ENCODE measurements at places on chromosomes 11 and 22.
A peak's percentile ranks its signal among the peaks of the same experiment; 100 is the strongest.

GRCh38 chr22:28887725-28888459 is 4.5 kb downstream of the ZNRF3 start:
- no peak for DNase-seq

GRCh38 chr11:77558380-77558779 is 31.4 kb upstream of the AQP11 start:
- DNase-seq: no peak

GRCh38 chr11:69576069-69576782 is 64.7 kb upstream of the CCND1 start:
- DNase-seq: no peak

- DNase-seq: no peak
Measured at GRCh38 chr22:47063606-47064005, 301.2 kb downstream of the TBC1D22A start.

GRCh38 chr11:83493917-83494316 is 207.8 kb upstream of the CCDC90B start:
- DNase-seq: no peak

GRCh38 chr22:22746963-22747933 is 102.8 kb downstream of the GGTLC2 start:
- DNase-seq: no peak

DNA sequence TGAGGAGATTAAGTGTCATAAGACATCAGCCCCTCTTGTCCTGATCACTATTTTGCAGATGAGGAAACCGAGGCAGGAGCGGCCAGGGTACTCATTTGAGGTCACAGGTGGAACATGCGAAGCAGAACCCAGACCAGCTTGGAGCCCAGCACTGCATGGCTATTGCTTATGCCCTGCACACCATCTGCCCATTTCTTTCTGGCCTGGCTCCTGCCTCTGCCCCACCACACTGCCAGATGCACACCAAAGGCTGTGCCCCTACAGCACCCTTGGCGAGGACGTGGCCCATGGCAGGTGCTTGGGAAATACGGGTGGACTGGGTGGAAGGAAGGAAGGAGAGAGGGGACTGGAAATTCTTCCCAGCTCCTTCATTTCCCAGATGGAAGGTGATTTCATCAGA is 222.9 kb downstream of the CTTN start:
- DNase-seq: no peak

GRCh38 chr22:34294986-34295385 is 374.7 kb upstream of the LARGE1 start:
- no peak for DNase-seq

GRCh38 chr11:118924591-118925585 is 838 bp downstream of the BCL9L start:
- peak; percentile 27 for DNase-seq

DNA sequence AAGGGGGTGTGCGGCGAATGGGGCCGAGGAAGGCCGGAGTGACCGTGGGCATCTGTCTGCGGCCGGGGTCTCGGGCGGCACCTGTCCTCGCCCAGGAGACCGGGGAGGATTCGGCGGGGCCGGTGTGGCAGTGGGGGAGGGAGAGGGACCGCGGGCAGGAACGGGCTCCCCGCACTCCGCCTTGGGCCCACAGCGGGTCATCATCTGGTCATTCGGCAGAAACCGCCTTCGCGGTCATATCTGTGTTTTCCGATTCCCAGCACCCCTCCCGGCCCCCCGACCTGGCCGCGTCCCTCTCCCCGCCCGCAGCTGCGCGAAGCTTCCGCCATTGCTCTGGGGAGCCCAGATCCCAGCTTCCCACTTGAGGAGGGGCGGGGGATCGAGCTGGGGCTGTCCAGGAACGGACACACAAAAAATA is 824 bp upstream of the CBX6 start:
- DNase-seq: no peak

DNA sequence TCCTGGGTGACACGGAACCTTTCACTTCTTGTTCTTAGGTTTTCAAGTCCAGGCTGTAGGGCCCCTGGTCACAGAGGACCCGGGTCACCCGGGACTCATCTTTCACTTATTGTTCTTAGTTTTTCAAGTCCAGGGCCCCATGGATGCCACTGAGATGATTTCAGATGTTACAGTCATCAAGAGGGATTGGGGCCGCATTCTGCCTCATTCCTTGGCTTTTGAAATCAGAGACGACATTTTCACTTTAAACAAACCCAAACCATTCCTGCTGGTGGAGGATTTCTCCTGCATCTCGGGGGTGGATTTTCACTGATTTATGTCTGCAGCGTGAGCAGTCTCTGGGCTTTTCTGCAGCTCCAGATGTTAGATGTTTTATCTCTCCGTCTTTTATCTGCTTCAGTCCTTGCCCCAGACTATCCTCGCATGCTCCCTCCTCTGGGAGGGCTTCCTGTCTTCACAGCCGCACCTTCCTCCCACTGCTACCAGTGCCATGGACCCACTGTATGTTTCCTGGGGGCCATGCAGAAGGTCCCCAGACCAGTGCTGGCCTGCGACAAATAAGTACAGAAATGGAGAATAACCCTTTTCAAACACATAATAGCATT is 27.4 kb downstream of the FBLN1 start:
- DNase-seq: no peak

DNA sequence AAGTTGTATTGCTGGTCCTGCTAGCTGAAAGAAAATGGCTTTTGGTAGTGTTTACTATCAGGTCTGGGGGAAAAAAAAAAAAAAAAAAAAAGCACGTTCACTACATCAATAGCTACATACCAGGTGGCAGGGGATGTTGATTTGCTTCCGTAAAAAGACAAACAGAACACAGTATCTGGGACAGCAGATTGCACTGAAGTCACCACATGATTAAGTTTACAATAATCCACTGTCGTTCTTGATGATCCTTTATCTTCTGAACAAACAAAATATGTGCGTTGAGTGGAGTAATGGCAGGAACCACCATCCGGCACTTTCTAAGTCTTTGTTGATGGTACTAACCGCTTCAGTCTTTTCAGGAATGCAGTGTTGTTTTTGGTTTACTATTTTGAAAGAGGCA is 48.7 kb downstream of the DDX6 start:
- no peak for DNase-seq

DNA sequence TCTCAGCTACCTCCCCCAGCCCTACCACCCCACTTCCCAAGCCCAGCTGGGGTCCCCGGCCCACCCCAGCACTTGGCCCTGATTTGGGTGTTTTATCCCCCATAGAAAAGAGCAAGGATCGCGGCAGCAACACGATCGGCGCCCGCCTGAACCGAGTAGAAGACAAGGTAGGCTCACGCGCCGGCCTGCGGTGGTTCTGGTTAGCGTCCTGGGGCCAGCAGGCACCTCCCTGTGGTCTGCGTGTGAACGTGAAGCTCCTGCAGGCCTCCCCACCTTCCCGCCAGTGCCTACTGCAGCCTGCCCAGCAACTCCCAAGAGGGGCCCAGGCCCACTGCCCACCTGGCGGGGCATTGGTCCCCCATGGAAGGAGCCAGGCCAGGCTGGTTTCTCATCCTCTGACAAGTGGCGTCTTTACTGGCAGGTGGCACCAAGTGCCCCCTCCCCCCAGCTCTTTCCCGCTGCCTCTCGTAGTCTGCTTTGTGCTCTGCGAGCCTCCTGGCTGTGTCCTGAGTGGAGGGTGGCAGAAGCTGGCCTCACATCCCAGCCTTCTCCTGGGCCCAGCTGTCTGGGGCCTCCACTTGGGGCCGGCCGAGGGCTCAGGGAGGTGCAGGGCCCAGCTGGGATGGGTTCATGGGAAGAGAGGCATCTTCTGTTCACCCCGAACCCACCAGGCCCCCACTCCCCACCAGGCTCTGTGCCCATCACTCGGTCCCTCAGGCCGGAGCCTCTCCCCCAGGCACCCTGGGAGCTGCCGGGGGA is 78.3 kb upstream of the KCNQ1OT1 start:
- DNase-seq: no peak

DNA sequence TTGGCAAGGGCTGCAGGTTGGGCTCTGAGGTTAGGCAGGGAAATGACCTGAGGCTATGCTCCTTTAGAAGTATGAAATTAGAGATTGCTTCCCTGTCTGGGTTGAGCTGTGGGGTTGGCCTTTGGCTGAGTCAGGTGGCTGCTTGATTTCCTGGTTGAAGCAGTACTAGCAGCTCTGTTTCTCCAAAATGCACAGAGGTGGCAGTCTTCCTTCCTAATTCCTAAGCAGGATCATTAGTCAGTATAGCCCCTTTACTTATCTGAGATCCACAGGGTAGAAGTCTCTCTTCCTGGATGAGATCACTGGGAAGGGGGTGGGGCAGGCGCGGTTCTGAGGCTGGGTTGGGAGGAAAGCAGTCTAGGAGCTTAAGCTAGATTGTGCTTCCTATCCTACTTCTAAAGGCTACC is 1917.5 kb downstream of the LRRC4C start:
- DNase-seq: no peak

- no peak for DNase-seq
Measured at GRCh38 chr11:3886985-3887384, 31.5 kb downstream of the STIM1 start.

DNA sequence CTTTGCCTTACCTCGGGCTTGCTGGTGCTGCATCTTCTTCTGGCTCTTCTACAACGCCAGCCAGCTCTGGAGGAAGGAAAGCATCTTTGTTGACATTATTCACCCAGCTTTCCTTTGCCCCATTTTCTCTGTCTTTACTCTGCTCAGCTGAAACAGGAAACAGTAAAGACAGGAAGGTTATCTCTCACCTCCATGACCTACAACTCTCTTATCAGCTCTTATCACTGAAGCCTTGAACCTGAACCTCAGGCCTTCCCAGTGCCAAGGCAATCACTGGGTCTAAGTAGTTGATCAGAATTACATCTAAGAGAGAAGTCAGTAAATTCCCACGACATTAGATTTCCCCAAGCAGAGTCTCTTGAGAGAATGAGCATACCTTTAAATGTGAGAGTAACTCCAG is 59.6 kb upstream of the CCDC89 start:
- no peak for DNase-seq

DNA sequence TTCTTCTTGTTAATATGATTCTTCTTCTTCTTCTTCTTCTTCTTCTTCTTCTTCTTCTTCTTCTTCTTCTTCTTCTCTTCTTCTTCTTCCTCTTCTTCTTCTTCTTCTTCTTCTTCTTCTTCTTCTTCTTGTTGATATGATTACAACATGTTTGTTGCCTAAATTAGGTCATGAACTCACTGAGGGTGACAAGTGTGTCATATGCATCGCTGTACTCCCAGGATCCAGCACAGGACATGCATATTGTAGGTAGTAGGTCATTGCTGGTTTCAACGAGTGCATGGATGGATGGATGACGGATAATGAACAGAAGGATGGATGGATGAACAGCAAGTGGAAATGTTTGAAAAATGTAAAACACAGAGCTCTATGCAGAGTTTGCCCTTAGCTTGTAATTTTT is 14.9 kb upstream of the PVALB start:
- DNase-seq: no peak

GRCh38 chr11:61569018-61569417 is 11.9 kb downstream of the SYT7 start:
- no peak for DNase-seq

- no peak for DNase-seq
Measured at GRCh38 chr22:35621451-35621850, 4.3 kb upstream of the MB start.

- DNase-seq: no peak
Measured at GRCh38 chr11:125251956-125252355, 87.4 kb downstream of the PKNOX2 start.

GRCh38 chr11:6022956-6023355 is 7.6 kb downstream of the OR56A1 start:
- DNase-seq: no peak

DNA sequence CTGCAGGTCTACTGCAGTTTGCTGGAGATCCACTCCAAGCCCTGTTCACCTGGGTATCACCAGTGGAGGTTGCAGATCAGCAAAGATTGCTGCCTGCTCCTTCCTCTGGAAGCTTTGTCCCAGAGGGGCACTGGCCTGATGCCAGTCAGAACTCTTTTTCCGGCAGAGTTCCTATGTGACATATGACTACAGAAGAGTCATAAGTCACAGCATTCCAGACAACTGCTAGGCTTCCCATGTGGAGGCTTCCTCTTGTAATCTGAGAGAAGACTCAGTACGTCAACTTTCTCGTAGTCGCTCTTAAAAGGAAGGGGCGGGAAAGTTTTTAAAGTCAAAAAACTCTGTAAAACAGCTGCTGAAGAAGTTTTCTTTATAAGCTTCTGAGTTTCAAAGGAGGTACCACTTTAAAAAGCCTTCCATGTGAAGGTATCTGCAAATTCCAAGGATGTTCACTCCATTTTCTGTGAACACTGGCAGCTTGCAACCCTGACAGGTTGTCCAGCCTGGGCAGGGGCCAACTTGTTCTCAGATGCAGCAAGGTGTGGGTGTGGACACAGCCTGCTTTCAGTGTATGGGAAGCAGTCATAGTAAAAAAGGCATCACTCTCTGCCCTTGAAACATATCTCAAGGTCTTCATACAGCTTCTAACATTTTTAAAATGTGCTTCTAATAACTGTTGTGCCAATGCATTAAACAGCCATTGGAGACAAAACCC is 97.8 kb downstream of the ME3 start:
- DNase-seq: no peak

- no peak for DNase-seq
Measured at GRCh38 chr11:35814720-35815305, 129.0 kb upstream of the LDLRAD3 start.

GRCh38 chr11:111097191-111097590 is 148.3 kb upstream of the POU2AF2 start:
- DNase-seq: no peak

- no peak for DNase-seq
Measured at GRCh38 chr22:19974268-19974861, 32.7 kb upstream of the TXNRD2 start.

GRCh38 chr11:26070714-26071380 is 261.1 kb upstream of the ANO3 start:
- DNase-seq: no peak

GRCh38 chr22:49929211-49929979 is 11.0 kb downstream of the CRELD2 start:
- DNase-seq: peak; percentile 75

DNA sequence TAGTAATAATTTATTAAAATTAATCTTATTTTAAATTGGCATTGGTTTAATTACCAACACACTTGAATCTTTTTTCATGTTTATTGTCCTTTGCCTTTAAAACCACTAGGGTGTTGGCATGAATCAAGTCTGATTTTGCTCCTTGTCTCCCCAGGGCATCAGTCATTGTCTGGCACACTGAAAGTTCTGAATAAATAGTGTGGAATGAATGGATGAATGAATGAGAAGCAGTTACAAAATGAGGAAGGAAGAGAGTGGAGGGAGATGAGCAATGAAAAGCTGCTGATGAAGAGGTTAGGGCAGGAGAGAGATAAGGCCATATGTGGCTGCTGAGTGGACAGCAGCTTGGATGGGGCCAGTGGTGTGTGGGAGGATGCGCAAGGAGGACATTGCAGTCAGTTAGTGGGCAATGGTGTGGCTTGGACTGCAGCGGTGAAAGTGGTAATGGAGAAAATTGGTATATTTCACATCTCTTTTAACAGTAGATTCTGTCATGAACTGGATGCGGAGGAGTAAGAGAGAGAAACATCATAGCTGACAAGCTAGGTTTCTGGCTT is 132.0 kb downstream of the SPON1 start:
- DNase-seq: no peak

GRCh38 chr22:30195245-30196140 is 51.1 kb downstream of the LIF start:
- DNase-seq: no peak
